ENCODE measurements at places on chromosomes 16 and 17. TPM values are rescaled to one million over a fixed set of nuclear protein-coding genes. Genes with fewer than 3 reads are reported as not detected.

SPNS2 gene
- total RNA-seq, result not detected

BRIP1 gene
- total RNA-seq, result 38.4 TPM

DNA sequence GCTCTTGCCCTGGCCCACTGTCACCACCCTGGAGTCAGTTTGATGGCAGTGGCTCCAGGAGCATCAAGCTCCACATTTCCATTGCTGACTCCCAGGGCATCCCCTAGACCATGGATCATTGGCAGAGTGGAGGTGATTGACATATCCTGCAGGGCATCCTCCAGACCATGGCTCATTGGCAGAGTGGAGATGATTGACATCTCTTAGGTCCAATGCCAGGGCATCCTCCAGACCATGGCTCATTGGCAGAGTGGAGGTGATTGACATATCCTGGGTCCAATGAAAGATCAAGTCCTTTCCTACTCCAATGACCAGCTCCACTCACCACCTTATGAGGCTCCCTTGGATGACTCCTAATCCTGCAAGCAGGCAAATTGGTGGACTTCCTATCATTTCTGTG is 174.3 kb upstream of the NLRP1 start:
- no peaks in the 10 kb centered on the region for H3K36me3 ChIP-seq
- peak; percentile 24 for DNase-seq
- no peaks in the 10 kb centered on the region for H3K27me3 ChIP-seq
- no peak overlapping the region for H3K27ac ChIP-seq
- no peak overlapping the region for H3K4me3 ChIP-seq

DNA sequence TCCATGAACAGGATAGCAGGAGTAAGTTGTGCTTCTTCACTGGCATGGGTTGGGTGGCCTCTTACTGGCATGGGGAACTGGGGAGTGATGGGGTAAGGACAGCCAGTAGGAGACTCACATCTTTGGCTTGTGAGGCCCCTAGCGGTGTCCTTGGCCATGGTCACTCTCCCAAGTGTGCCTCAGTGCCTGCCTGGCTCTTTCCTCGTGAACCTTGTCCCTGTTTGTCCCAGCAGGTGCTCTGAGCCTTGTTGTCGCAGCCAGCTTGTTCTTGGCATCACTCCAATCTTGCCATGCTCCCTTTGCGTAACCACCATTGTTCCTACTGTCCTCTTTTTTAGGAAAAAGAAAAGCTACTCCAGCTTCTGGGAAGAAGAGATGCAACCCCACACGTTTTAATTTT is 53.6 kb upstream of the SDK2 start:
- H3K36me3 ChIP-seq, result no peaks in the 10 kb centered on the region
- no peak overlapping the region for H3K4me3 ChIP-seq

DNA sequence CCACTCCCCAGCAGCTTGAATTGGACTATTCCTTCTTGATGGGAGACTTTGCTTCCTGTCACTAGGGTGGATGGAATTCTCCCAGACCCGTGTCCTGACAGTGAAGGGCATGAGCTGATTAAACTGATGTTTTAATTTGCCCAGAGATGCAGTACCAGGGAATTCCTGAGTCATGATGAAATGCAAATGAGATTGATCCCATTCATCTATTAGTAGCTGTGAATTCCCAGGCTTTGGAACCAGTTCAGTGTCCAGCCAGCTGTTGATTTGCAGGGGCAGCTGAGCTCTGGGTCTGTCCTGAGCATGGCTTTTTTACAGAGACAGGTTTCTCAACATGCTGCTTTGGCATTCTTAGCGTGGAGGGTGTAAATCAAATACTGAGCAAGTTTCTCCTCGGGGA is 157.9 kb downstream of the PITPNC1 start:
- peaks cover 9% of the 10 kb centered on the region for H3K4me1 ChIP-seq
- no peaks in the 10 kb centered on the region for H3K36me3 ChIP-seq
- H3K4me3 ChIP-seq, result no peak overlapping the region

- no peak overlapping the region for H3K27ac ChIP-seq
- no peaks in the 10 kb centered on the region for H3K4me1 ChIP-seq
- DNase-seq, result no peak
- H3K36me3 ChIP-seq, result no peaks in the 10 kb centered on the region
- H3K27me3 ChIP-seq, result no peaks in the 10 kb centered on the region
Measured at GRCh38 chr16:12907670-12908233, 6.4 kb downstream of the SHISA9 start.

DNA sequence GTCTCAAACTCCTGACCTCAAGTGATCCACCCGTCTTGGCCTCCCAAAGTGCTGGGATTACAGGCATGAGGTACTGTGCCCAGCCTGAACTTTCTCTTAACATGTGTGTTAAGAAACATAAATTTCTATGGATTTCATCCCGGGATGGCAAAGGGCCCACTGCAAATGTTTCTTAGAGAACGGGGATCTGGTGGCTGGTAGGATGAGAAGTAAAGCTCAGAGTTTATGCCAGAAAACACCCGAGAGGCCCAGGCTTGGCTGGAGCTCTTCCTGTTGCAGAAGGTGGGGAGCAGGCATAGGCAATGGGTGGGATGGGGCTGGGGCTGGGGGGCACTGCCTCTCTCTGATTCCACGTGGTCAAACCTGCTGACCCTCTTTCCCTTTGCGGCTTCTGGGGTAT is 5.6 kb upstream of the CARHSP1 start:
- peaks cover 16% of the 10 kb centered on the region for H3K4me1 ChIP-seq
- no peaks in the 10 kb centered on the region for H3K27me3 ChIP-seq
- no peak for DNase-seq
- H3K27ac ChIP-seq, result no peak overlapping the region
- no peaks in the 10 kb centered on the region for H3K36me3 ChIP-seq

- H3K4me3 ChIP-seq, result no peak overlapping the region
- H3K27ac ChIP-seq, result no peak overlapping the region
- no peaks in the 10 kb centered on the region for H3K27me3 ChIP-seq
Measured at GRCh38 chr16:87284183-87284582, 33.0 kb downstream of the C16orf95 start.

DNA sequence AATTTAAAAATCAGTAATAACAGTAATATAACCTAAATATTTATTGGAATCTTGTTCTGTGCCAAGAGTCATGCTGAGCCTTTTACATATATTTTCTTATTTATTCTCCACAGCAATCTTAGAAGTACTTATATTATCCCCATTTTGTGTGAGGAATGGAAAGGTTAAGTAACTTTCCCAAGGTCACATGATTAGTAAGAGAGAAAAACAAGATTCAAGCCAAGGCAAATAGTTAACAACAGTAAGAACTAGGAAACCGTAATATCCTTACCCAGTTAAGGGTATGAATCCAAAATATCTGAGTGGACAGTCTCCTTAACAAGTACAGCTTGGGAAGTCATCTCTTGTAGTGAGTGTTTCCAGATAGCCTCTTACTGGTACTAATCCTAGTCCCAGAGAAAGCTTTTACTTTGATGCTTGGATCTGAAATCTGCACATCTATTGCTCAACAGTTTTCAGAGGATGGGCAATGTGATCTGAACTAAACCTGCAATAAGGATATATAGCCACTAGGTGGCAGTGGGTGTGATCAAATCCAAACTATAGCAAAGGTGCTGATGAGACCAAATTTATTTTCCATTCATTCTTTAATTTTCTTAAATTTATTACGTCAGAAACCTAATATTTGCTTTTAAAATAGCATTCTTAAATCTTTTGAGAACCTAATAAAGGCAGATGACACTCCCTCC is 23.3 kb downstream of the SHISA6 start:
- no peak overlapping the region for H3K27ac ChIP-seq
- peak; percentile 42 for DNase-seq
- no peaks in the 10 kb centered on the region for H3K36me3 ChIP-seq
- H3K4me3 ChIP-seq, result no peak overlapping the region
- no peaks in the 10 kb centered on the region for H3K4me1 ChIP-seq
- no peaks in the 10 kb centered on the region for H3K27me3 ChIP-seq

- no peaks in the 10 kb centered on the region for H3K4me1 ChIP-seq
- H3K27ac ChIP-seq, result no peak overlapping the region
- H3K4me3 ChIP-seq, result no peak overlapping the region
Measured at GRCh38 chr17:70820276-70820675, 650.9 kb downstream of the KCNJ2 start.

GRCh38 chr17:40068917-40069750 is 6.4 kb downstream of the THRA start:
- H3K27me3 ChIP-seq, result no peaks in the 10 kb centered on the region
- DNase-seq, result peak; percentile 79
- H3K36me3 ChIP-seq, result no peaks in the 10 kb centered on the region
- H3K4me3 ChIP-seq, result peak overlapping the region; percentile 48

DNA sequence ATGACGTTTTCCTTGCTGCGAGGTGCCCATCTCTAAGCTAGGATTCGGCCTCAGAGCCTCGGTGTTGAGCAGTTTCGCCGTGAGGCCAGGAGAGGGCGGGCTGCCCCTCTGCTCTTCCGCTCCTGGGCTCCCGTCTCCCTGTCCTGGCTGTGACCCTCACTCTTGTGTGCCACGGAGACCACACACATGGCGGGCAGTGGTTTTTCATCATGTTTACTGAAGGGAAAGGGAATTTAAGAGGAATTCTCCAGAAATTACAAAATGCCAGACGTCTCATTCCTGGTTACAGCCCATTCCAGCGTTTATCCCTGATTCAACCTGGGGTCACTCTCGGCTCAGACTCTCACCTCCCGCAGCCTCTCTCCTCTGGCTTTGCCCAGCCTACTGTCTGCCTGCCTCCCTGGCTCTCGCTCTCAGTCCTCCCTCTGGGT is 96.8 kb upstream of the ELAC2 start:
- H3K36me3 ChIP-seq, result no peaks in the 10 kb centered on the region
- H3K27ac ChIP-seq, result peak overlapping the region; percentile 31
- H3K4me1 ChIP-seq, result peaks cover 5% of the 10 kb centered on the region
- peak overlapping the region; percentile 22 for H3K4me3 ChIP-seq

DNA sequence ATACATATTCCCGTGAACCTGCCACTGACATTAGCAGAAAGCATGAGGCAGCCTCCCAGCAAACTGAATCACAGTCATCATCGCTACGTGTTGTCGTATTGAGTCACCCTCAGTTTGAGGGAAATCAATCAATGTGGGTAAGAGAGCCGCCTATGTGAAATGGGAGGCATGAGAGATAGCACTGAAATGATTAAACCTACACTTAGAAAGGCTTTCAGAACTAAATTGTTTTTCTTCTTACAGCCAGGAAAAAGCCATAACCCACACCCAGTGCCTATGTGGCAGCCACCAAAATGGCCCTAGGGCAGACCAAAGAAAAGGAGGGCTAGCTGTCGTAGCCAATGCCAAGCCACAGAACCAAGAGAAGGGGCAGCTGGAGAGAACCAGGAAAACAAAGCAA is 90.5 kb downstream of the ADAMTS18 start:
- no peaks in the 10 kb centered on the region for H3K27me3 ChIP-seq
- H3K4me1 ChIP-seq, result no peaks in the 10 kb centered on the region
- H3K36me3 ChIP-seq, result no peaks in the 10 kb centered on the region

GRCh38 chr16:75244844-75245758 is 6.3 kb downstream of the BCAR1 start:
- DNase-seq, result peak; percentile 87
- H3K27ac ChIP-seq, result peak overlapping the region; percentile 90
- H3K4me3 ChIP-seq, result peak overlapping the region; percentile 6
- no peaks in the 10 kb centered on the region for H3K27me3 ChIP-seq
- H3K4me1 ChIP-seq, result peaks cover 20% of the 10 kb centered on the region

- 0 out of 2 replicates have a peak, but pooled peaks cover 4% of the 10 kb centered on the region for H3K27me3 ChIP-seq
- H3K4me3 ChIP-seq, result no peak overlapping the region
- peaks cover 2% of the 10 kb centered on the region for H3K4me1 ChIP-seq
- H3K36me3 ChIP-seq, result no peaks in the 10 kb centered on the region
Measured at GRCh38 chr16:49867234-49867633, 11.3 kb upstream of the ZNF423 start.

DNA sequence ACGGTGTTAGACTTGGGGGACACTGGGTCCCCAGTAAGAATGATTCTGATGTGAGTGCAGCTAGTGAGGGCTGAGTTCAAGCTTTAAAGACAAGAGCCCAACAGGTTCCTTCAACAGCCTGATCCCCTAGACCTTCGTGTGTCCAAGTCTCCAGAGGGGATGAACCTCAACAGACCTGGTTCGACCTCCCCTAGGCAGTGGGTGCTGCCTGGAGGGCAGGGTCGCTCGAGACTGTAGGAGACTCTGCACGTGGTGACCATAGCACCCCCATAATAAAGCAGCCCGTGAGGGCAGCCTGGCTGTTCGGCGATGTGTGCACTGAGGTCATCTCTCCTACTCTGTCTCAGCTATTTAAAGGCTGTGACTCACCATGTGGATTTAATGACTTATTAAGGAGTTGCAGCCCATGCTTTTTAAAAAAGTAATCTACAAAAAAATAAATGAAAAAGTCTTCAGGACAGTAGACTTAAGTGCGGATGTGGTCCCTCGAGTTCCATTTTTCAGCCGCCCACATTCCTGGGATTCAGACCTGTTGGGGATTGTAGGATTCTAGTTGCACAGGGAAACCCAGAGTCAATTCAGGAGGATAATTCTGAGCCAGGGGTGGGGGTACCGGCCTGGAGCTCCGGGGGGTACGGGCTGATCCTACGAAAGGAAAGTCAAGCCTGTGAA is 23.4 kb upstream of the METRNL start:
- H3K4me3 ChIP-seq, result no peak overlapping the region
- no peaks in the 10 kb centered on the region for H3K27me3 ChIP-seq
- no peak for DNase-seq
- H3K36me3 ChIP-seq, result no peaks in the 10 kb centered on the region

- DNase-seq, result no peak
- H3K36me3 ChIP-seq, result no peaks in the 10 kb centered on the region
- no peaks in the 10 kb centered on the region for H3K4me1 ChIP-seq
- no peak overlapping the region for H3K4me3 ChIP-seq
- H3K27me3 ChIP-seq, result peaks cover 8% of the 10 kb centered on the region
- no peak overlapping the region for H3K27ac ChIP-seq
Measured at GRCh38 chr17:27269201-27269600, 24.7 kb upstream of the WSB1 start.

DNA sequence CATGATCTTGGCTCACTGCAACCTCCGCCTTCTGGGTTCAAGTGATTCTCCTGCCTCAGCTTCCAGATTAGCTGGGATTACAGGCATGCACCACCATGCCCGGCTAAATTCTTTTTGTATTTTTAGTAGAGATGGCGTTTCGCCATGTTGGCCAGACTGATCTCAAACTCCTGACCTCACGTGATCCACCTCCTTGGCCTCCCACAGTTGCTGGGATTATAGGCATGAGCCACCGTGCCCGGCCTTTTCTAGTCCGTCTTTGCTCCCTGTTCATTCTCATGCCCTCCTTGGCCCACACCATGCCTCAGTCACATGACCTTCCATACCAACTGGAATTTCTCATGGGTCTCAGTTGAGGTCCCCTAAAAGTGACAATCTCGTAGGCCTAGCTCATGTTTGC is 86.9 kb downstream of the SNX29 start:
- DNase-seq, result no peak
- no peak overlapping the region for H3K27ac ChIP-seq
- H3K4me3 ChIP-seq, result no peak overlapping the region
- H3K27me3 ChIP-seq, result no peaks in the 10 kb centered on the region
- peaks cover 2% of the 10 kb centered on the region for H3K4me1 ChIP-seq
- H3K36me3 ChIP-seq, result no peaks in the 10 kb centered on the region

GRCh38 chr16:11529285-11529684 is 57.4 kb downstream of the LITAF start:
- no peaks in the 10 kb centered on the region for H3K36me3 ChIP-seq
- no peaks in the 10 kb centered on the region for H3K4me1 ChIP-seq
- no peaks in the 10 kb centered on the region for H3K27me3 ChIP-seq
- no peak overlapping the region for H3K4me3 ChIP-seq
- no peak overlapping the region for H3K27ac ChIP-seq
- DNase-seq, result no peak

- no peak overlapping the region for H3K4me3 ChIP-seq
- DNase-seq, result no peak
- H3K4me1 ChIP-seq, result no peaks in the 10 kb centered on the region
- no peaks in the 10 kb centered on the region for H3K27me3 ChIP-seq
- no peaks in the 10 kb centered on the region for H3K36me3 ChIP-seq
- H3K27ac ChIP-seq, result no peak overlapping the region
Measured at GRCh38 chr16:83248735-83249463, 558.9 kb upstream of the HSBP1 start.
